Ovary (tissue), 10 donors: ENCODE measurements at places on chromosomes 16 and 17. TPM values are rescaled to one million over a fixed set of nuclear protein-coding genes. Genes with fewer than 3 reads are reported as not detected.

GRCh38 chr16:62933929-62934328 is 897.7 kb upstream of the CDH8 start:
- no peaks in the 10 kb centered on the region for H3K4me1 ChIP-seq
- DNase-seq, result no peak
- H3K4me3 ChIP-seq, result no peak overlapping the region
- H3K27me3 ChIP-seq, result no peaks in the 10 kb centered on the region

- no peaks in the 10 kb centered on the region for H3K27me3 ChIP-seq
- H3K36me3 ChIP-seq, result no peaks in the 10 kb centered on the region
- H3K4me3 ChIP-seq, result no peak overlapping the region
Observed at GRCh38 chr16:76875898-76876297, 315.1 kb upstream of the MON1B start.

The PRSS8 gene
- total RNA-seq, result 47.0 TPM

DNA sequence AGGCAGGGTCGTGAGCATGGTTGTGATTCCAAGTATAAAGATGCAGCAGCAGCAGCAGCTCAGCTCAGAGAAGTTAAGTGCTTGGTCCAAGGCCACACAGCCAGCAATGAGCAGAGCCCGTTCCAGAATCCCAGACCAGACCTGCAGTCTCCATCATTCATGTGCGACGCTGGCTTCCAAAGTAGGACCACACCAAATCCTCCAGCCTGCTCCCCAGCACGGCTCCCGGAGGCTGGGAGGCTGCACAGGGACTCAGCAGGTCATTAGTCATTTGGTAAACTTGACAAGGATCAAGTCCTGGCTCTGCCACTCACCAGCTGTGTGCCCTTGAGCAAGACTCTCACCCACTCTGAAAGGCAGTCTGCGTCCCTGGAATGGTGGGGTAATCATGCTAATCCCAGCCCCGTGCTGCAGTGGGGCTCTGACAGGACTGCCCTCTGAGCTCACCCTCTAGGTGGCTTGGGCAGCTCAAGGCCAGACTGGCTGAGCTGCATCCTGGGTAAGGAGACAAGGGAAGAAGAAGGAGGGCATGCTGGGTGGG is 95.1 kb upstream of the TMEM132E start:
- no peak overlapping the region for H3K4me3 ChIP-seq
- DNase-seq, result no peak
- no peaks in the 10 kb centered on the region for H3K4me1 ChIP-seq

DNA sequence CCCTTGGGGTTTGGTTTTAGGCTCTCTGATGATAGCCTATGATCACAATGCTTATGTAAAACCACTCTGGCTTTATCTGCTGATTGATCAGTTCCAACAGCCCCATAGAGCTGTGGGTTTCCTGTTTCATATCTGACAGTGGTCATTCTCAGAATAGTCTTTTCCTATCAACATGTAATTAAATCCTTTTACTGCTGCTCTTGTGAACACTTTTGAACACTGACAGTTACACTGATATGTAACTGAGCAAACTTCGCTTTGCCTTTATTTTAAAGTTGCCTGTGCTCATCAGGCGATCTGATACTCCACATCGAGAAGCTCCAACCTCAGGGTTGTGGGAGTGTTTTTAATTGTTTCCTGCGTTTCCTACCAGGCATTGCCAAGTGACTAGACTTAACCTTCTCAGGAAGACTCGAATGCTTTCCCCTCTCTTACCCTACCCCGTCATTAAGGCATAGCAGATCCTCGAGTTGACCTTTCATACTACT is 17.3 kb upstream of the CLEC18B start:
- no peak overlapping the region for H3K4me3 ChIP-seq
- H3K4me1 ChIP-seq, result no peaks in the 10 kb centered on the region
- no peak overlapping the region for H3K27ac ChIP-seq
- no peak for DNase-seq

DNA sequence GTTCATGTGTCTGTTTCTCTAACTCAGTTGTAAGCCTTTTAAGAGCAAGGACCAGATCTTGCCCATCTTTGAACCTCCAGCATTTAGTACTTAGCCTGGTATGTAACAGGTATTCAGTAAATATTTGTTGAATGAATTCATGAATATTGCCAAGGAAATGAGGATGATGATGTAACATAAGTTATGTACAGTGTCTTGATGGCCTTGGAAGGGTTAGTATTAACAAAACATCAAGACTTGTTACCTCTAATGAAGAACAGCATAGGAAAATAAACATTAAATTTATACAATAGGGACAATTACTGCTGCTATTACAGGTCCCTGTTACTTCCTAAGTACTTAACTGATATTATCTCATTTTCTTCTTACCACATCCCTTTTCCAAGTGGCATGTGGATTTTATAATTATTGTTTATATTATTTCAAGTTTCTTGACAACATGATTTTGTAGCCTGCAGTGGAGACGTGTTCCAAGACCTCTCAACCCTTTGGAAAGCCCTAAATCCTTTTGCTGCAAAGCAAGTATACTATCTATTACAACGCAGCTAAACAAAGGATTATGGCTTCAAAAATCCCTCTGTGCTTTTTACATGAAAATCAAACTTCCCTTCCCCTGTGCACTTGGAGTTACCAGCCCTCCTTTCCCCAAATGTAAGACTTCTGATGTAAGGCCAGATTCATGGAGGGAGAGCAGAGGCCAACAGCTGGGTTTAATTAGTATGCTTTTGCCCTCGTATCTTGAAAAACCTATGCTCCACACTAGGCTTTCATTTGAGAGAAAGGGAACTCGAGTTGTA is 77.4 kb upstream of the SMIM36 start:
- no peak overlapping the region for H3K4me3 ChIP-seq
- peaks cover 11% of the 10 kb centered on the region for H3K4me1 ChIP-seq
- H3K36me3 ChIP-seq, result no peaks in the 10 kb centered on the region
- DNase-seq, result no peak

The PRR35 gene
- not detected for total RNA-seq

GRCh38 chr17:79803997-79804855 is 7.3 kb upstream of the CBX8 start:
- no peaks in the 10 kb centered on the region for H3K4me1 ChIP-seq
- DNase-seq, result no peak
- no peak overlapping the region for H3K27ac ChIP-seq
- no peaks in the 10 kb centered on the region for H3K36me3 ChIP-seq
- H3K27me3 ChIP-seq, result peaks cover 35% of the 10 kb centered on the region

DNA sequence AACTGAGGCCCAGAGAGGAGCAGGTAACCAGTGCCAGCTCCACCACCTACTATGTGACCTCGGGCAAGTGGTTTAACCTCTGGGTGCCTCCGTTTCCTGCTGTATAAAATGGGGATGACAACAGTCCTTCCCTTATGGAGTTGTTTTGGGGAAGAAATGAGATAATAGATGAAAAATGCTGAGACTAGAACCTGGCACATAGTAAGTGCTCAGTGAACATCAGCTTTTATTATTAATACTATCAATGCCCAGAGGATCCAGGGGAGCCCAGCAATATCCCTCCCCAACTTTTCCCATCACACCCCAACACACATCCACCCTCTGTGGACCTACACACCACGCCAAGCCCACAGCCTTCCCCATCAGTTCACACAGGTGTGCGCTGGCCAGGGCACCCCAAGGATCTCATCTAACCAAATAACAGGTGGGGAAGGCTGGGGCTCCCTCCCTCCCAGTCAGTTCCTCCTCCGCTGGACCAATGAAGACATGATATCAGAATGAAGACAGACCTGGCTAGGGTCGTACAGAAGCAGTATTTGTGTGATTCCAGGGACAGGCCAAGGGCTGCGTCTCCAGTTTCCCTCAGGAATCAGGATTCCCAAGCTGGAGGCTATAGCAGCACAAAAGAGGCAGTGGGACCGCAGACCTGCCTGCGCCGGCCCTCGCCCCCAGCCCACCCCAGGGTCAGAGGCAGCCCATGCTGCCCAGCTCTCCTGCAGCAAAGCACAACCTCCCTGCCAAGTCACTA is 1.8 kb downstream of the ATP2A3 start:
- H3K4me1 ChIP-seq, result no peaks in the 10 kb centered on the region
- H3K36me3 ChIP-seq, result no peaks in the 10 kb centered on the region
- H3K27me3 ChIP-seq, result no peaks in the 10 kb centered on the region
- DNase-seq, result no peak
- H3K27ac ChIP-seq, result no peak overlapping the region

- H3K4me1 ChIP-seq, result peaks cover 8% of the 10 kb centered on the region
- no peak overlapping the region for H3K4me3 ChIP-seq
- H3K27ac ChIP-seq, result no peak overlapping the region
- DNase-seq, result no peak
- H3K36me3 ChIP-seq, result no peaks in the 10 kb centered on the region
Observed at GRCh38 chr17:7541074-7541621, 7.7 kb upstream of the TNFSF12 start.

DNA sequence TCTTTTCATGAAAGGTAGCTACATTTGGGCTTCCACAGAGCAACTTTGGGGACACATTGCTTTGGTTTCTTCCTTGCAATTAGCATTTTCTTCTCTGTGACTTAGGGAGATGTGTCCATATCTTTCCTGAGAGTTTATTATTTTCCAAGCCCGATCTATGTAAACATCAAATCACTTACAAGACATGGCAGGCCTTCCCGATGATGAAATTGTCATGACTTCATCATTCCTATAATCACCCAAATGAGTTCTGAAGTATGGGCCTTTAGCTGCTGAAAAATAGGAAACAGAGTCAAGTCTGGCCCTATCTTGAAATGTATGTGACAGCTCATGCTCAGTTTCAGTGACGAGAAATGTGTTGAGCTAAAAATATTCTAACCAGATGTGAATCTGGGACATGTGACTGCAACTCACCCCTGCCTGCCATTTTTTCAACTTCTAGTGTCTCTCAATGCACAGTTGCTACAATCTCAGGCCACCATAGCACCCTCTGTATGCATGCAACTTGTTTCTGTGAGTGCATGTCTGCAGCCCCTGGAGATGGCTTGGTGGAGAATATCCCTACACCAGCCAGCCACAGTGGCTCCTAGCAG is 199.6 kb upstream of the MAF start:
- H3K4me1 ChIP-seq, result peaks cover 3% of the 10 kb centered on the region
- no peaks in the 10 kb centered on the region for H3K36me3 ChIP-seq

DNA sequence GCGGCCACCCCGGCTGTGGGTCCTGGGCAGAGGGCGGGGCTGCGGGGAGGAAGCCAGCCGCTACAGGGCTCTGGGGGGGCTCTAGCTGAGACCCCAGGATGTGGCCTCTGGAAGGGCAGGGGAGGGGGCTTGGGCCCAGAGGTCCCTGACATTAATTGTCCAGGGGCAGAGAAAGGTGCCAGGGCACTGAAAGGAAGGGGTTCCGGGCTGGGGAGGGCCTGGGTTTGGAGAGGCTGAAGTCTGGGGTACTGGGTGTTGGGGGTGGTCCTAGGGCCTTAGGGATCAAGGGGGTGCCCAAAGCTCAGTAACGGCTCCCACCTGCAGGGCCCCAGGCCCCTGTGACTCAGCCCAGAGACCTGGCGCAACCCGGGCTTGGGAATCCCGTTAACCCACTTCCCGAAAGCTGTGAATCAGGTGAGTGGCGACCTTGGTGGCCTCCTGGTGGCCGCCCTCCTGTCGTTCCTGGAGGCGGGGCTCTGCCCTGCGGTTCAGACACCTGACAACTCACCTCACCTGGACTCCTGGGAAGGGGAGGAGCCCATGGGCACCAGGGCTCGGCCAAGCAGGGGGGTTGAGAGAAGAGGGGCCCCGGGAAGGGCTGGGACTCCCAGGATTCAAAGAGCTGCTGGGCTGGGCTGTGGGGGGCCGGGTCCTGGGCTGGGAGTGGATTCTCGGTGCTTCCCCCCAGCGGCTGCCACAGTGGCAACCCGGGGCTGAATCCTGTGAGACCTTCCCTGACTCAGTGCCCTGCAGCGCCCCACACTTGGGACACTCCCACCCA is 465 bp upstream of the PRSS22 start:
- no peaks in the 10 kb centered on the region for H3K4me1 ChIP-seq
- DNase-seq, result no peak
- no peak overlapping the region for H3K27ac ChIP-seq
- H3K36me3 ChIP-seq, result no peaks in the 10 kb centered on the region

The MGAT5B gene
- total RNA-seq, result 0.23 TPM

The LGALS9B gene
- not detected for total RNA-seq

GRCh38 chr16:65202461-65202860 is 80.6 kb upstream of the CDH11 start:
- no peaks in the 10 kb centered on the region for H3K36me3 ChIP-seq
- H3K27ac ChIP-seq, result no peak overlapping the region
- no peak for DNase-seq
- H3K4me3 ChIP-seq, result no peak overlapping the region
- H3K4me1 ChIP-seq, result peaks cover 2% of the 10 kb centered on the region

The ZNF689 gene
- 11.8 TPM for total RNA-seq

- DNase-seq, result no peak
- no peaks in the 10 kb centered on the region for H3K27me3 ChIP-seq
- no peak overlapping the region for H3K27ac ChIP-seq
- no peaks in the 10 kb centered on the region for H3K36me3 ChIP-seq
Observed at GRCh38 chr16:78434401-78434800, 334.9 kb downstream of the WWOX start.

GRCh38 chr17:33137426-33137825 is 145.8 kb downstream of the SPACA3 start:
- H3K27ac ChIP-seq, result no peak overlapping the region
- no peak for DNase-seq
- H3K36me3 ChIP-seq, result no peaks in the 10 kb centered on the region
- H3K4me1 ChIP-seq, result no peaks in the 10 kb centered on the region

- H3K4me1 ChIP-seq, result peaks cover 4% of the 10 kb centered on the region
- H3K27ac ChIP-seq, result no peak overlapping the region
- H3K27me3 ChIP-seq, result no peaks in the 10 kb centered on the region
- DNase-seq, result no peak
- no peak overlapping the region for H3K4me3 ChIP-seq
Observed at GRCh38 chr16:65305266-65305959, 183.6 kb upstream of the CDH11 start.

- no peak overlapping the region for H3K27ac ChIP-seq
- H3K36me3 ChIP-seq, result no peaks in the 10 kb centered on the region
- no peaks in the 10 kb centered on the region for H3K4me1 ChIP-seq
- H3K4me3 ChIP-seq, result no peak overlapping the region
Observed at GRCh38 chr17:5127910-5128309, 12.1 kb downstream of the USP6 start.

The NUFIP2 gene
- total RNA-seq, result 45.4 TPM

The GPR139 gene
- not detected for total RNA-seq

DNA sequence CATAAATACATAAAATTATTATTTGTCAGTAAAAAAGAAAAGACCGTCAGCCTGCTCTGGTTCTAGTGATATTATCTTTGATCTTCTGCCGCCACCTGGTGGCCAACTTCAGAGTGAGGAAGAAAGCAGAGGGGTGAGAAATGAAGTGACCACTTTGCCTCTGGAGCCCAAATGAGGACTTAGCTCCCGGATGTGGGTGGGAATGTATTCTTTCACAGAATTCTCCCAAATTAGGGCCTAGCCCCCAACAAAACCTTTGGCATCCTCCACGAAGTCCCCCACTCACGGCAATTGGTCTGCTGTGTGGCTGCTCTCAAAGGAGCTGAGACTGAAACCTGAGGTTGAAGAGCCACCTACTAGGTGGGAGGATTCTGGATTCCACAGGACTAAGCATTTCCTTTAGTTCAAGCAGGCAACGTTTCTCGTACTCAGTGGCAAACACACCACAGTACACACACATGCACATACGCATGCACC is 4.9 kb upstream of the ZNF267 start:
- no peak overlapping the region for H3K27ac ChIP-seq
- H3K36me3 ChIP-seq, result no peaks in the 10 kb centered on the region
- no peaks in the 10 kb centered on the region for H3K27me3 ChIP-seq
- H3K4me3 ChIP-seq, result no peak overlapping the region

- H3K4me1 ChIP-seq, result no peaks in the 10 kb centered on the region
- H3K27ac ChIP-seq, result no peak overlapping the region
- H3K36me3 ChIP-seq, result no peaks in the 10 kb centered on the region
- H3K4me3 ChIP-seq, result no peak overlapping the region
- no peaks in the 10 kb centered on the region for H3K27me3 ChIP-seq
Observed at GRCh38 chr17:13736916-13737315, 135.2 kb upstream of the HS3ST3A1 start.
